Activated CD4-positive, alpha-beta T cell treated with anti-CD3 and anti-CD28 coated beads, Interleukin-2, amount 50 U/mL, for 4 hours (primary cell): ENCODE measurements at places on chromosomes 7 and 10.
A peak's percentile ranks its signal among the peaks of the same experiment; 100 is the strongest.

DNA sequence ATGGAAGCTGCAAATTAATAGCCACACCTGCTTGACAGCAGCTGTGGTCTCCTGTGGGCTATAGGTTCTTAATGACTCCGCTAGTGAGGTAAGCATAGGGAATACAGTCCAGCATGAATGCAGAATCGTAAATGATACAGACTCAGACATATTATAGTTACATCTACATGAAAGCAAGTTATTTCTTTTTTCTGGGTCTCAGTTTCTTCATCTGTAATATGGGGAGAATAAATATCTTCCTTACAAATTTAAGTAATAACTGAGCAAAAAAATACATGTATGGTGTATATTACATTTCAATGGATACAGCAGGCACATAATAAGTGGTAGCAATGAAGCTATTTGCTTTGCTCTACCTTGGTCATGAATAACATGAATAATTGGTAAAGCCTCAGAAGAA lies 245.9 kb upstream of the RHOBTB1 start:
- no peak for DNase-seq

DNA sequence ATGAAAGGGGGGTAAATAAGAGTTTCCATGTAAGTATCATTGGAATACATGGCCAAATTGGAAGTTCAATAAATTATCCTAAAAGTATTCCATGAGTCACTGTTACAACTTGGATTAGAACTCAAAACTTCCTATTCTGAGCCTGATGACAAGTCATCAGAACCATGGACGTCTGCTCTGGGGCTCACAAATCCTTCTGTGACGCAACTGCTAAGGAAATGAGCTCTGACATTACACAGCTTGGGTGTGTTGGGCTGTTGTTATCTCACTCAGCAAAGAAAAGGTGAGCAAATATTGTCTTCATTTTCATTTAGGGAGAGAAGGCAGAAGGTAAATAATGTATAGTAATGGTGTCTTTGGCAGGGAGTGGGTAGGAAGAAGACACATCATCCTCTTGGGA lies 214.8 kb upstream of the ADO start:
- DNase-seq: no peak

DNA sequence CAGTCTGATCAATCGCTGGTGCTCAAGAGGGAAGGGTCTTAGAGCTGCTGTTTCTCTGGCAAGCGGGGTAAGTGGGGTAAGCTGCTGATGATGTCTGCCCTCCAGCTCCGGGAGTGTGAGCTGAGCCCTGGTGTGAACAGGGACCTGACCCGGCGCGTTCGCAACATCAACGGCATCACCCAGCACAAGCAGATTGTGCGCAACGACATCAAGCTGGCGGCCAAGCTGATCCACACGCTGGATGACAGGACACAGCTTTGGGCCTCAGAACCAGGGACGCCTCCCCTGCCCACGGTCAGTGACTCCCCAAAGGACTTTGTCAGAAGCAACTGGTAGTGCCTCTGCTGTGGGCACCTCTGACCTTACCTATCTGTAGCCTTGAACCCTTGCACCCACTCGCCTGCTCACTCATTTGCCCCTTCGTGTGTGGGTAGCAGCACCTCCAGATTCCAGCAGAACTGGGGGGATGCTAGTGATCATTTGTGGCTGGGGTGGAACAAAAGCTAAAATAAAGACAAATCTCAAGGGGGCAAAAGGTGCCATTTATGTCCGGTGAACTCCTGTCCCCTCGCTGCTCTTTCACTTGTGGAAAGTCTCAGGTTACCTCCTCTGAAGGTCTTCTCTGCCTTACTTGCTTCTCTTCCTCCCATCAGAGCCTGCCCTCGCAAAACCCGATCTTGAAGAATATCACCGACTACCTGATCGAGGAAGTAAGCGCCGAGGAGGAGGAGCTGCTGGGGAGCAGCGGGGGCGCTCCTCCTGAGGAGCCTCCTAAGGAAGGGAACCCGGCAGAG lies 3.2 kb downstream of the UFSP1 start:
- no peak for DNase-seq

GRCh38 chr10:47205192-47205591 lies 94.8 kb upstream of the GDF10 start:
- DNase-seq: no peak

GRCh38 chr7:152203095-152203494 lies 177.6 kb downstream of the GALNT11 start:
- DNase-seq: no peak

DNA sequence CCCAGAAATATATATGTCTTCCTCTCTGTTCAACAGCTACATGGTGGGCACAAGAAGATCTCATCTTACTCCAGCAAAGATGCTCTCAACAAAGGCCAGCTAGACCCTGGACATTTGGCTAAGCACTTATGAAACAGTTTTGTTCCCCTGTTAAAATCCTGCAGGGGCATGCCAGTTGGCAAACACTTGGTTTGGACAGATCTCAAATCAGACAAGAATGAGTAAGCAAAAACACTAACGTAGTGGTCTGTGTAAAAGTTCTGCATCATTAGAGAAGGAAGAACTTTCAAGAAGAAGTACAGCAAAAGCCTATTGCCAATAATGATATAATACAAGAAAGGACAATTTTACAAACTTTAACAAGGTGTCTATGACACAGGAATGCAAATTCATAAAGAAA lies 125.6 kb downstream of the CALN1 start:
- no peak for DNase-seq

- DNase-seq: no peak
Observed at GRCh38 chr7:141012696-141013344, 1.9 kb downstream of the MRPS33 start.

- no peak for DNase-seq
Observed at GRCh38 chr7:139820089-139820488, 9.0 kb upstream of the TBXAS1 start.

DNA sequence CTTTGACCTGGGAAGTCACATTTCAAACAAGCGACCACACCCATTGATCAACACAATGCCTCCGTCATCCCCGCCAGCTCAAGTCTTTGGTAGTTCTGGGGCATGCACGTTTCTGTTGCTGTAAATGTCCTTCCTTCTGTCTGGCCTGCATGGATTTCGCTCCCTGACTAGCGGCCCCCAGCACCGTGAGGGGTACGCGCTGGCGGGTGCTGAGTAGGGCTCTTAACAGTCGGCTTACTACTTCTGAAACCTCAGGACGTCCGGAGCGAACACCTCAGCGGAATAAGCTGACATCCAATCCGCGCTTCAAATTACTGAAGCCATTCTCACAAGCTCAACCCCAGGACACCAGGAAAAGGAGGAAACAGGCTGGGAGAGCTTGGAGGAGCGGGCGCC lies 505 bp downstream of the NUDCD3 start:
- DNase-seq: peak; percentile 31

DNA sequence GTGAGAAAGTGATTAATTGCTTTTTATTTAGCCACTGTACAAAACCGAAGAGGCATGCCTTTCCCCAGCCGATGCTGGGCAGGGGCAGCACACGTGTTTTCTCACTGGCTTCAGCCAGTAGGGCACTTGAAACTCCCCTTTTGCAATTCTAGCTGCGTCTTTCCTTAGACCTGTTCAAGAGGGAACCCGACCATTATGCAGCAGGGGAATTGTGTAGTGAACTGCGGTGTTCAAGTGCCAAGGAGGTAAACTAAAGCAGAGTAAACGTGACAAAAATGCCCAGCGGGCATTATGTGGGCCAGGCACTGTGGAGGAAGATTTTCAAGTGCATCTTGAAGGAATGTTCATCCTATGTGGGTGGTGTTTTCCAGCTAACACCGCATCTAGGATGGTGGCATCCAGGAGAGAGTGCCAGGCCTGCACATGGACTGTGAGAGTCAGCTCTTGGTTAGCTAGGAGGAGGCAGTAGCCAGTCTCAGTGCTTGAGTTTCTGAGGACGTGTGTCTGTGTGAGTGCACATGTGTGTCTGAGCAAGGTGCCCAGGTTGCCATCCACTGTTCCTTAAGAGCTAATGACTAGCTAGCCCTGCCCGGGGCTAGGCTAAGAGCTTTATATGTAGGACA lies 3.3 kb downstream of the WIPF3 start:
- DNase-seq: no peak

GRCh38 chr10:3056280-3057037 lies 10.9 kb upstream of the PFKP start:
- no peak for DNase-seq

GRCh38 chr10:84469470-84469869 lies 141.1 kb downstream of the CCSER2 start:
- DNase-seq: no peak

DNA sequence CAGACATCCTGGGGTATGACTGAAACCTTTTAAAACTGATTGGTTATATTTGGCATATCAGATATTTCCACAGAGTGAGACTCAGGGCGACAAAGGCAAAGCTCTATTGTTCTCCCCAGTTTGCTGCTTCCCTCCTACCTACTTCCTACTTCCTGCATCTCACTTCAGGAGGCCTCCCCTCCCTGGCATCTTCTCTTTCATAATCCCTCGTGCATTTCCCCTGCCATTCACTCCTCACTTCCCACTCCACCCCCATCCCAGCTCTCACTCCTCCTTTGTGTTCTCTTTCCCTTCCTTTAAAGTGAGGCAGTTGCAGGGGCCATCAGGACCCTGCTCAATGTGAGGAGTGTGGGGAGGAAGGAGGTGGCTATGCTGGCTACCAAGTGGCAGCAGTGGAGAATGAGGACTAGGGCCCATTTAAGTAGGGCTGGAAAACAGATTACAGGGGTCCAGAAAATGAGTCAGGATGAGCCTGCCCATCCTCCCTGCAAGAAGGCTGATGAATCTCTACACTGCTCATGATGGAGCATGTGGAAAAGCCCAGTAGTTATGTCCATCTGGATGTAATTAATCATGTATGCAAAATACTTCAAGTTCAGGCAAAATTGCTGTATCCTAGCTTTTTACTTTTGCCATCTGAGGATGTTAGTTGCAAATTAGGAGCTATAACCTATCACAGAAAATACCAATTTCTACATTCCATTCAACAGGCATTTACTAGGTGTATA lies 311.8 kb upstream of the IMMP2L start:
- DNase-seq: no peak

DNA sequence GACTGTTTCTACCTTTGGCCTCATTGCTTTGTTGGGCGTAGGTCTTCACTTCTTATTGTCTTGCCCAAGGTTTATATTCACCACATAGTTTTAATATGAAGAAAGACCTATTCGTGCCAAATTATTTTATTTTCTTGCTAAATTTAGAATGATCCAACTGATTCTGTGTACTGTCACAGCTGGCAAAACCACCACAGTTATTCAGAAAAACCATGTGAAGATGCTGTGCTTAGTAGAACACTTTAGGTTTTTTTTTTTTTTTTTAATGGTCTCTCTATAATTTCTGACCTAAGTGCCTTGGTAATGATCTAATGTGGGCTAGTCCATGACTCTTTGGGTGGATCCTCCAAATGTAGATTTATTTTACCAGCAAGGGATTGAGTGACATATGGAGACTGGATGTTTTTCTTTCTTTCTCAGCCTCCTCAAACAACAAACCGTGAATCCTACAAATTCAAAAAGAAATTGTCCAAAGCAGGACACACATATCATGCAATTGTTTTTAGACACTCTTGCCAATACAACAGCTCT lies 243.8 kb downstream of the DYNC1I1 start:
- no peak for DNase-seq

DNA sequence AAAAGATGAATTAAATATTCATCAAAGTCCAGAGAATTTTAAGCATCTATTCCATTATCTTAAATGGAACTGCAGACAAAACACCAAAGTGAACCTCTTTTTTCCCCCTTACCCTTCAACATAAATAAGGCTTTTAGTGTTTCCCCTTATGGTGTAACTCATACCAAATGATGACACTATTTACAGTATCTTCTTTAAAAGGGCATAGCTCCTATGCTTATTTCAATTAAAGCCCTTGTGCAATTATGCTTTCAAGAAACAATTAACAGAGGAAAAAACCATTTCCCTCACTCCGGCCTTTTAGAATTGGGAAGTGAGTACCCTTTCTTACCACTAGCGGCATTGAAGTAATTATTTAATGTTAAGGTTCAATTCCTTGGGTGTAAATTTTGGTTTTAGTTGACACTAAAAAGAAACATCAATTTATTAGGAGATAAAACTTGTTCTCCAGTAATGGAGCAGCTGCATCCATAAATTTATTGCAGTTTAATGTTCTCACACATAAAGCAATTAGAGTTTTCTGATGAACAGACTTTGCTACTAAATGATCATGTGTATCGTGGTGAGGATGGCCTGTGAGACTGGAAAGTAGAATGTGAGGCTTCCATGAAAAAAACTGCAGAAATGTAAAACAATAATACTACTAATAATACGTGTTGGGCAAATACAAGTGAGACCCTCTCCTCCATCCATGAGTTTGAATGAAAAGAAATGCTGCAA lies 661.3 kb downstream of the PARD3 start:
- no peak for DNase-seq

GRCh38 chr7:74671602-74672001 lies 14.1 kb downstream of the GTF2I start:
- no peak for DNase-seq

- DNase-seq: no peak
Observed at GRCh38 chr10:97650726-97651125, 10.3 kb downstream of the PI4K2A start.

GRCh38 chr10:84907461-84908009 lies 579.1 kb downstream of the CCSER2 start:
- no peak for DNase-seq

- DNase-seq: no peak
Observed at GRCh38 chr10:78212786-78213175, 179.1 kb downstream of the RPS24 start.

DNA sequence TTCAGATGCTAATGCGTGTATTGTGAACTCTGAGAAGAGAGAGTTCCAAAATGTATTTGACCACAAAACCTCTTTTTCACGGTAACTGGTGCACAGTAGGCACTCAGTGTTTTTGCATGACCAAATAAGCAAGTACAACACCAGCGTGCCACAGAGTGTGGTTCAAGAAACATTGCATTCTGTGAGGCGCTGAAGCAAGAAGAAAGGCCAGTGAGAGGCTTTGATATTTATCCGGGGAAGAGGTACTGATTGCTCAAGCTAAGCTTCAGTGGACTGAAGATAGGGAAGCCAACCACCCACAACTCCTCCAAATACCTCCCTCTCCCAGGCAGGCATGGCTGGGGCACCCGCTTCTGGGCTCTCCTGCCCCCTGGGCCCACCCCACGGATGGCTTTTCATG lies 611.2 kb downstream of the SDK1 start:
- DNase-seq: no peak

DNA sequence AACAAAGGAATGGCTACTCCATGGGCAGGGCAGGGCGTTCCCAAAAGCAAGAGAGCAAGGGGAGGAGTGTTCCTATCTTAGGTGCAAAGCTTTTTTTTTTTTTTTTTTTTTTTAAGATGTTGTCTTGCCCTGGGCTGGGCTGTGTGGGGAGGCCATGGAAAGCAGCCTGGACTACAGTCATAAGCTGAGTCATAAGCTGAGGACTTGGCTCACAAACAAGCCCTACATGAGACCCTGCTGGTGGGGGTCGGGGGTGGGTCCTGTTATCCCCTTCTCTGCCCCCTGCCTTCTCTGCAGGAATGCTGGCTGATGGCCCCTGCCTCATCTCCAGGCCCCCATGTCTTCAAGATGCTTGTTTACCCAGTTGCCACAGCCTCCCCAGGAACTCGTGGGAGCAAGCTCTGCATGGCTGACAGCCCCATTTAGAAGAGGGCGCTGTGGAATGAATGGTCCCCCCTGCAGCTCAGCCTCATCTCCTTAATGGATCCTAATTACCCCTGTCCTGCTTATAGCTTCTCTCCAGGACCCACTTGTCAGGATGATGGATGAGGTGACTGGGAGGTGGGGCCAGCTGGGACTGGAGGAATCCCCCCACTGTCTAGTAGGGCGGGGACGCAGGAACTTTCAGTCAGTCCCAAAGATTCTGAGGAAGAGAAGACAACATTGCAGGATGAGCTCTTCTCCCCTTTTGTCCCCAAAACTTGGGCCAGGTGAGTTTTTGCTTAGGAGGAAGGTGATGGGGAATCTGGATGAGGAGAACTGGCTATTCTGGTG lies 340.8 kb upstream of the PODXL start:
- no peak for DNase-seq

GRCh38 chr10:104824380-104825006 lies 183.4 kb downstream of the SORCS3 start:
- DNase-seq: no peak
